ENCODE measurements at places on chromosomes 6 and 20.

DNA sequence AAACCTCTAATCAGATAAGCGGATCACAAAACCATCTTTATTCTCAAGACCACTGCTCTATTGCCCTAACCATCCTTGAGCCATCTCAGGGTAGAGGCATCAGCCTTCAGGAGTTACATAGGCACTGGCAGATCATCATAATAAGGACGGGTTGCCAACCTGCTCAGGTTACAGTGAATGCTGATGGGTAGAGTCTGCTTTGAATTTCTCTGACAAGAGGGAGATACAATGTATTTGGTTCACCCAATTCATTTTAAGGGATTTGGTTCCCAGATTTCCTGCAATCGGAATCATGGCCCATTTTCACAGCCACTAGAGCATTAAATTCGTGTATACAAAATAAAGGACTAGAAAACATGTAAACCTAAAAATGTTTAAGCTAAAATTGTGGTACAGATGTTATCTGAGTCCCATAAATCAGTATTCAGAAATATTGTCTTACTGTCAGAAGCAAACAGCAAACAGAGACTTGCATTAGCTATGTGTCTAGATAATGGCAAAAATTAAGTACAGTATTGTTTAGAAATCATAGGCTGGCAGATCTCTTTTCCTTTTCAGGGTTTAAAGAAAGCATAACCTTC, 41.9 kb upstream of the TMEM170B start:
- no peak for DNase-seq

DNA sequence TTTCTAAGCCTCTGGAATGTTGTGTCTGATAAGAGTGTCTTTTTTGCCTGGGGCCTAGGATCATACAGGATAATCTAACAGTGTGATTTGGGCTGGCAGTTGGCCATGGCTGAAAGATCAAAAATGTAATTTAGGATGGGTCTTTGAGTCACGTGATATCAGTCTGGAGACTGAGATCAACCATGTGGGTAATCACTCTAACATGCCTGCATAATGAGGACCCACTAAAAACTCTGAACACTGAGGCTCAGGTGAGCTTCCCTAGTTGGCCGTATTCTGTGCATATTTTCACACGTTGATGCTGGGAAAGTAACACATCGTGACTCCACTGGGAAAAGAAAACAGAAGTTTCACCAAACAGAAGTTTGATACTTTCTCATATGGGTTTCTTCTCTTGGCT, 6.3 kb upstream of the MMS22L start:
- DNase-seq, result no peak

GRCh38 chr6:119961450-119961849, 611.9 kb upstream of the MAN1A1 start:
- no peak for DNase-seq

GRCh38 chr6:151722342-151722741, 85.1 kb upstream of the ESR1 start:
- DNase-seq, result peak; percentile 29

- peak; percentile 81 for DNase-seq
Observed at GRCh38 chr6:4809999-4810918, 34.1 kb downstream of the CDYL start.

- no peak for DNase-seq
Observed at GRCh38 chr6:170313716-170314295, 7.2 kb downstream of the FAM120B start.

DNA sequence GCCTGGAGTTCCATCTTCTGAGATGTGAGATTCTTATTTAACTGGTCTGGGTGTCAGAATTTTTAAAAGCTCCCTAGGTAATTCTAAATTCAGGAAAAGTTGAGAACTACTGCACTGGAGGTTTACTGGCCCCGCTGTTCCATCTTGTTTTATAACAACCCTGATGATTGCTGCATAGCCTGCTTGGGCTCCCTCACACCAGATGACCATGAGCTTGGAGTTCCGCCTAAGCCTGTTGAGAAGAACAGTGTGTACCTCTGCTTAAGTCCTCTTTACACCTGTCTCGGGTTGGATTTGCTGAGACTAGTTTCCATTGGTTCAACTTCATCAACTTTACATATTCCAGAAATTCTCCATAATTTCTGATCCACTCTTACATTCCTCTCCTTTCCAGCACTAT, 77.9 kb downstream of the FKBP5 start:
- no peak for DNase-seq

DNA sequence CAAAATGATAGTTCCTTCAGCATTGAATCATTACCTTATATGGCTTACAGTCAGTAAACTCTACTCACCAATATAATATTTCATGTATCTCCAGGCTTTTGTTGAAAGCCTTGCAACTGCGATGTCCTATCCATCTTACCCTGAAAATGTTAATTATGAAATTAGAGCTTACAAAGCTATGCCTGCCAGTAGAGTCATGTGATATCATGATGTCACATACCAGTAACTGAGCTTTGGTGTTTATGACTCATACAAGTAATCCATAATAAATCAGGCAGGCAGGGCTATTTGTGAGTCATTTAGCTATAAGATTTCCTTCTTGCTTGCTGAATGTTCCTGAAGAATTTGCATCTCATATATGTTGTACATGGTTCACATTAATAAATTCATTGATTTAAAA, 44.9 kb upstream of the FAM83B start:
- DNase-seq, result no peak

DNA sequence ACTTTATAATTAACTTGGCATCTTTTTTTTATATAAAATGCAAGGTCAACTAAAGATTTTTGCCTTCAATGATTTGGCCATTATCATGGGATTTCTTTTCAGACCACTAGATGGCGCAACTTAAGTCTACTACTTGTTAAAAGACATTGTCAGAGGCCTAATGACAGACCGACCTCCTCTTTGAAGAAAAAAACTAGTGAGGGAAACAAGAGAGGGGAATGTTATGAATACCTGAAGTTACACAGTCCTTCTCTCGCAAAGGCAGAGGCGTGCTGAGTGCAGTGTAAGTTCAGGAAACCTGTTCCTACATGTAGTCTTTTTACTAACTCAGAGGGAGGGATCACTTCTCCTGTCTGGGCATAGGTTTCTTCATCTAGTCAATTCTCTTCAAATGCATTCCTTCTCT, 9.3 kb downstream of the TRAPPC3L start:
- DNase-seq, result peak; percentile 77

DNA sequence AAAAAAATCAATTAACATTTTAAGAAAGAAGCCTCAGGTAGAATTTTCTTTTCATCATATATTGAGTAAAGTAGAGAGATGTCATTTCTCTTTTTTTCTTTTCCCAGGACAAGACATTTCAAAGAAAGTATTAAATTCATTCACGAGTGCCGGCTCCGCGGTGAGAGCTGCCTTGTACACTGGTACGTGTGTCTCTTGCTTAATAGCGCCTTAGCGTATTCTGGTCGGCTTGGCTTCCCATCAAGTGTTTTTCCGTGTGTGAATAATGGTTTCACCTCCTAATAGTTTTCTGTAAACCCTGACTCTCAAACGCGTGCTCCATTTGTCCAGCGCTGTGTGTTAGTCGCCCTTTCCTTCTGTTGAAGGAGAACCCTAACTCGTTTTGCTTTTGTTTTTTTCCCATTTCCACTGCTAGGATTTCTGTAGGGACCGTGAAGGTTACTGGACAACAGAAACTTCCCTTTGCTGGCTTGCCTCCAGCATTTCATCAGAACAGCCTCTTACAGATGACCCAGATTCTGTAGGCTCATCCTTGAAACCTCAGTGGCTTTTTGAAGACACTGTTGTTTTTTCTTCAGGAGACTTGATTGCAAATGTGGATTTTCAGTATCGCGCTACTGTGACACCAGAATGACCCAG, 45.7 kb upstream of the IRF4 start:
- peak; percentile 42 for DNase-seq

DNA sequence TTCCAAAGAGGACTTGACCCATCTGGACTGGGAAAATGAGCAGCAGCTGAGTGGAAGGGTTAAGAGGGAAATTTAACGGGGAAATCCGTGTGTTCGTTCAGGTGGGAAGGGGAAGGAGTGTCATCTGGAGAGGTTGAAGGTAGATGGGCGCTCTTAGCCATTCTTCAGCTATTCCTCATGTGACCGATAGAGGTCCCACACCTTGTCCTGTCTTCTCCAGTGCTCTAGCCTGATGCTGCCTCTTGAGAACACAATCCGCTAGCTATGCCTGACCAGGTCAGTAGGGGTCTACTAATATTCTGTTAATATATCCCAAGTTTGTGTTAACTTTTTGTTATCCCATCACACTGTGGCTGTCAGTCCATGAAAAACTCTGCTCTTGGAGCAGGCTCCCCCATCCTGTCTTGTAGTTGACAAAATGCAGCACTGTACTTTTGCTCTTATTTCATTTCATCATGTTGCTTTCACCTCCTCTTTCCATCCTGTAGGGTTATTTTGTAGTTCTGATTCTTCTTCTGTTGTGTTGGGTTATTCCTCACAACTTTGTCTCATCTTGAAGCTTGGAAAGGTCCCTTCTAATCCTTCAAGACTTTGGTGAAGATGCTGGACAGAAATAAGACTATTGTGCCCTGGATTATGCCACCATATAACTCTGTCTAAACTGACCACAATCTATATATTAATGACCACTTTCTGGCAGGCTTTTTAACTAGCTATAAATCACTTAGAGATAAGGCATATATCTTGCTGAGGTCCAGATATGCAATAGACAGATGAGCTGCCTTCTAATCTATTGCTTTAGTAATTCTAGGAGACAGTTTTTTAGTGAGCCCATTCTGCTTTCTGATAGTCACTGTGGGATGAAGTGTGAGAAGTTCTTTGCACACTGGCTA, 123.4 kb upstream of the SUPT3H start:
- DNase-seq, result no peak

DNA sequence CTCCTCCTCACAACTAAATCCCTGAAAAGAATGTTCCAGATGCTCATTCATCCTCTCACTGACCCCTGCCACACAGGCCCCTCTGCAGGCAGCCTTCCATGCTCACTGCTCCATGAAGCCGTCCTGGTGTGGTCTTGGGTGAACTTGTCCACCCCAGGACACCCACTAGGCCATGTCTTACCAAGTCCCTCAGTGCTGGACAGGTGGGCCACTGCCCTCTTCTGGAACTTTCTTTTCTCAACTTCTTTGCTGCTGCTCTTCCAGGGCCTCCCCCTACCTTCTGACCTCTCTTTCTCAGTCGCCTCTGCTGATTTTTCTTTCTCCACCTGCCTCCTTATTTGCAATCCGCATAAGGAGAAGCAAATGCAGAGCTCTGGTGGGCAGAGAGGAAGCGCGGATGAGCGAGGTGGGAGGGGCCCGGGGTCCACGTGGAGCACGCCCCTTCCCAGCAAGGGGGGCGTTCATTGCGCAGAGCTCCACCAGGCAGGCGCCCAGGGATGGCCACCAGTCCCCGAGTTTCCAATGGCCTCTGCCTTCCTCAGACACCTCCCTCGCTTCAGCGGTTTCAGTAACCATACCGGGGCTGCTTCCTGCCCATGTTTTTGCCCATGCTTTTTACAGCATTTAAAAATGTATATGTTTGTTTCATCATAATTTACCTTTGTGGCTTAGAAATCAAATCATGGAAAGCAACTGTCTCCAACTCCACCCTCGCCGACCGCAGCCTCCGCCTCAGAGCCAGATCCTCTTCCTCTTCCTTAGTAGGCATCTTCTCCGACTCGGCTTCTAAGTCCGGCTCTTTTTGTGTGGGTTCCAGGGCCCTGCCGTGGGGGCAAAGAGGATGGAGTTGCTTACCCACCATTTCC, 129.6 kb downstream of the ZDHHC14 start:
- DNase-seq, result peak; percentile 39

DNA sequence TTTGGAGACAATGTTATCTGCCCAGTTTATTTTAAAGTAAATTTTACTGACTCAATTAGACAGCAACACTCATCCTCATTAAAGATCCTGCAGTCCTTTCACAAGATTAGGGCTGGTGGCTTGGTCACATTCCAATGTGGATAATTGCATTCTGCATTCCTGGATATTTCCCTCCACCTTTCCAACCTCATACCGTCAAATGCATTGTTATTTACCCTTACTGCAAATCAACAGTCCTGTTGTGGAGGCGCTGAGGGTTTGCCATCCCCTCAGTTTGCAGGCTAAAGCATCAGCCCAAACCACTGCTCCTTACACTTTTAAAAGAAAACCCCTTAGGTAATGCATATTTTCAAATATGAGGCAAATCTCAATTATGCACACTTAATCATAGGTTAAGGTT, 5.4 kb downstream of the CITED2 start:
- DNase-seq, result no peak

DNA sequence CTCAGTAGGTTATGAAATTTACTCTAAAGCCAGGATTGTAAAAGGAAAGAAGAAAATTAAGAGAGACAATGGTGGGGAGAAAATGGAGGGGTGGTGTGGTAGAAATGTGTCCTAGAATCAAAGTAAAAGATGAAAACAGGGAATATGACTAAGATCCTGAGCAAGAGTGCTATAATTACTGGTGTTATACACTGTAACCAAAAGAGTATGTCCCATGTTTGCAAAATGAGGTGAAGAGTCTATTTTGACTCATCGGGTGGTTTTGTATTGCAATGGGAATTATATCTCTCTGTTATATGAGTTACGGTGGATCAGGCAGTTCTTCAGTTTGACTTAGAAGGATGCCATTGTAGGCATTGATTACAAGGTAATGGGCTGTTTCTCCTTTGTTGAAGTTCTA, 8.5 kb downstream of the L3MBTL3 start:
- no peak for DNase-seq

DNA sequence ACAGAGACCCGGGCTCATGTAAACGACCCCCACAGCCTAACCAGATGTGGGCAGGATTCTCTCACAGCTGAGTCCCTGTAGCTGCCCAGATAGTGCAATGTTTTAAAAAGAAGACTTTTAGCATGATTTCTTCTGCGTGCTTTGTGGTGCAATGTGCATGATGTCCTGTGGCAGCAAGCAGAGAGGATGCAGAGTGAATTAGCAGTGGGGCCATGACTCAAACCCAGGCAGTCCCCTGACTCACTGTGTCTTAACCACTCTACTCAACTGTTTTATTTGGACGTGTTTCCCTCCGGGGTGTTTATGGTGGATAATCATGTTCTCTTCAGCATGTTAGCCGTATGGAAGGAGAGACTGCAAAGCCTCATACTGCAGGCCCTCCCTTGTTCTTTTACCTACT, 247.9 kb downstream of the SLC24A3 start:
- no peak for DNase-seq

- DNase-seq, result no peak
Observed at GRCh38 chr6:2866171-2866846, 24.6 kb upstream of the SERPINB1 start.

All from inflammatory macrophage (primary cell).